ENCODE measurements at places on chromosomes 7 and 10. TPM values are rescaled to one million over a fixed set of nuclear protein-coding genes. Genes with fewer than 3 reads are reported as not detected.

The PRLHR gene
- total RNA-seq: 0.36 TPM

The GNAI1 gene
- total RNA-seq: 77.9 TPM

The RARRES2 gene
- total RNA-seq: 4.1 TPM

The LRRC61 gene
- 8.2 TPM for total RNA-seq

The MCM10 gene
- 6.4 TPM for total RNA-seq

Measured in cerebellum (tissue), 4 donors.